Ovary (tissue), 10 donors: ENCODE measurements at places on chromosomes 7 and 10.

- H3K4me1 ChIP-seq = no peaks in the 10 kb centered on the region
- no peak overlapping the region for H3K27ac ChIP-seq
- no peak for DNase-seq
Observed at GRCh38 chr7:38142736-38143135, 35.3 kb upstream of the STARD3NL start.

- H3K4me1 ChIP-seq = peaks cover 2% of the 10 kb centered on the region
- no peaks in the 10 kb centered on the region for H3K27me3 ChIP-seq
- no peak overlapping the region for H3K27ac ChIP-seq
- H3K36me3 ChIP-seq = no peaks in the 10 kb centered on the region
Observed at GRCh38 chr10:60777696-60778213, 523 bp upstream of the CDK1 start.

- no peak for DNase-seq
- no peak overlapping the region for H3K27ac ChIP-seq
Observed at GRCh38 chr7:24732646-24733413, 24.4 kb downstream of the GSDME start.

DNA sequence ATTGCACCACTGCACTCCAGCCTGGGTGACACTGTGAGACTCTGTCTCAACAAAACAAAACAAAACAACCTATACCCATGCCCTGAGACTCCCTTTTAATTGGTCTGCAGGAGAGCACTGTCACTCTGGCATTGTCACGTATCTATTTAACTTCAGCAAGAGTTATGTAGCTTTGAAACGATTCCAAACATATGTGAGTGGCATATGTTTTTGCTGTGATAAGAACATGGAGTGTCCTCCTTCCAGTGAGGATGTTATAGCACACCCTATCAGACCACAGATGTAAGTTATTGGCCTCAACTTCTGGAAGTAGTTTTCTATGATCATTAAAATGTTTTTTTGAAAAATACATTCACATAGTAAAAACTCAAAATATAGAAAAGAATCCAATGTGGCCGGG is 15.5 kb upstream of the DNAJC12 start:
- no peak for DNase-seq
- H3K4me3 ChIP-seq = no peak overlapping the region
- H3K27me3 ChIP-seq = no peaks in the 10 kb centered on the region
- peaks cover 1% of the 10 kb centered on the region for H3K4me1 ChIP-seq
- H3K27ac ChIP-seq = no peak overlapping the region

DNA sequence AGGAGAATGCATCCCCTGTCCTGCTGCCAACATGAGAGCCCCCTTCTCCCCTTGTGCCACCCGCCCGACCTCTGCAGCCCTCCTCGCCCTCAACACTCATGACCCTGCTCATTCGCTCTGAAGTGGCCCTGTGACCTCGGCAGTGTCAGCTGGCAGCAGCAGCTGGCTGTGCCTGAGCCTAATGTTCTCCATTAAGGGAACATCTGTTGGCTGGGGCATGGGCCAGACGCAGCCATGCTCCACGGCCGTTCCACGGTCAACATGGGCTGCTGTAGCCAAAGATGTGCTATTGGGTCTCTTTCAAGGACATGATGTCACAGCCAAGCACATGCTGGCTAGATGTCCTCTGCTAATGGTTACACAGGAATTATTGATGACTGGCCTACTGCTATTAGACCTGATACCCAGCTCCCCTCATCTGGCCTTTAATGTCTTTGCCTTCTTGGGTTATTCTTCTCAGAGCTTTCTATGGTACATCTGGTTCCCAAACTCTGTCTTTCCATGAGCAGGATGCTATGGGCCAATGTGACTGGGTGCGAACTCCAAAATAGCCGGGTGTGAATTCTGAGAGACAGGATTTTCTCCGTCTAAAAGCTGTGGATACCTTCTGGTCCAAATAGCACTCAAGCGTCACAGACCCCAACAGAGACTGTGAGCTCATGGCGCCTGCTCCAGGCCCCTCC is 22.4 kb downstream of the ADCYAP1R1 start:
- H3K36me3 ChIP-seq = no peaks in the 10 kb centered on the region
- no peak overlapping the region for H3K4me3 ChIP-seq
- H3K27me3 ChIP-seq = no peaks in the 10 kb centered on the region

- H3K36me3 ChIP-seq = no peaks in the 10 kb centered on the region
- H3K27me3 ChIP-seq = no peaks in the 10 kb centered on the region
- peak overlapping the region; percentile 26 for H3K27ac ChIP-seq
- H3K4me3 ChIP-seq = no peak overlapping the region
- peaks cover 2% of the 10 kb centered on the region for H3K4me1 ChIP-seq
Observed at GRCh38 chr7:101891936-101892640, 74.7 kb downstream of the CUX1 start.

DNA sequence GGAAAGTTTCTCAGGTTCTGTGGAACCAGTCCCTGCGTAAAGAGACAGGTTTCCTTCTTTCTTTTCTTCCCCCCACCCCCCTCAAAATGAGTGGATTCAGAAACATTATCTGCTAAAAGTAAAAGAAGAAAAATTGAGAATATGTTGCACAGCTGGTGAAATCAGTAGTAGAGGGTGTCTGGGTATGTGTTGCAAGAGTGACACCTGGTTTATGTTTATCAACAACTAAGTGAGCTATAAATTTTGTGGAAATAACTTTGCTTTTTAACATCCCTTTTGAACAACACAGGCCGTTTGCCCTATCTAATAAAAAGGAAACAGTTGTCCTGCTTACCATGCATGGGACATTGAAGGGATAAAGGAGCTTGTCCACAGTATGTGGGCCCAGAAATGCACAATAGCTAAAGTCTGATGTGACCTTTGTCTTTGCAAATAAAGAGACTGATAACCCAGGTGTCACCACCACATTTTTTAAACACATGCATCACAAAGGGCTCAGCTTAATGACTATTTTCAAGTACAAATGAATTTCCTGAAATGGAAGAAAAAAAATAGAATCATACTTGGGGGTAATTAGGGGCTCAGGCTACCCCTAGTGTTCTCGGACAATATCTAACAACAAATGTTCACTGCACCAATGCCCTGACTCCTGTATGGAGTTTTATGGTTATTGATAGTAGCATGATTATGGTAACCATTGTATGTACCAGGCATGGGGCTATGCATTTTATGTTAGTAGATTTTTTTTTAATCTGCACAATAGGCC is 221.7 kb upstream of the TCF7L2 start:
- H3K4me3 ChIP-seq = no peak overlapping the region
- no peaks in the 10 kb centered on the region for H3K27me3 ChIP-seq
- no peaks in the 10 kb centered on the region for H3K36me3 ChIP-seq
- DNase-seq = no peak
- H3K27ac ChIP-seq = no peak overlapping the region
- peaks cover 6% of the 10 kb centered on the region for H3K4me1 ChIP-seq

GRCh38 chr7:138770904-138771303 is 26.9 kb upstream of the TMEM213 start:
- no peak overlapping the region for H3K4me3 ChIP-seq
- no peaks in the 10 kb centered on the region for H3K27me3 ChIP-seq
- DNase-seq = no peak
- H3K36me3 ChIP-seq = no peaks in the 10 kb centered on the region

DNA sequence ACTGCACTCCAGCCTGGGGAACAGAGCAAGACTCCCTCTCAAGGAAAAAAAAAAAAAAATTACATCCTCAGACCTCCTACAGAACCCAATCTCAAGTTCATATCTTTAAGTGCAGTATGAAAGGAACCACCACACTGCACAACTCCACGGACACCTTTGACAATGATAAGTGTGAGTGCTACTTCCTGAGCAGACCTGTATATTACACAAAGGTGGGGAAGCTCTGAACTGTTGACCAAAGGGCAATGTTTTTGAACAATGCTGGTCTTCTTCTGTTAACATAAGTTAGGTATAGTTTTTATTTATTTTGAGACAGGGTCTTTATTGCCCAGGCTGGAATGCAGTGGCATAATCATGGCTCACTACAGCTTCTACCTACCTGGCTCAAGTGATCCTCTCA is 54.1 kb upstream of the RNF148 start:
- H3K27ac ChIP-seq = no peak overlapping the region
- H3K27me3 ChIP-seq = no peaks in the 10 kb centered on the region
- no peaks in the 10 kb centered on the region for H3K36me3 ChIP-seq
- H3K4me3 ChIP-seq = no peak overlapping the region

- no peak overlapping the region for H3K4me3 ChIP-seq
- H3K36me3 ChIP-seq = no peaks in the 10 kb centered on the region
- H3K27me3 ChIP-seq = no peaks in the 10 kb centered on the region
- H3K4me1 ChIP-seq = peaks cover 9% of the 10 kb centered on the region
- DNase-seq = no peak
- H3K27ac ChIP-seq = no peak overlapping the region
Observed at GRCh38 chr10:50504389-50504788, 119.4 kb downstream of the SGMS1 start.

DNA sequence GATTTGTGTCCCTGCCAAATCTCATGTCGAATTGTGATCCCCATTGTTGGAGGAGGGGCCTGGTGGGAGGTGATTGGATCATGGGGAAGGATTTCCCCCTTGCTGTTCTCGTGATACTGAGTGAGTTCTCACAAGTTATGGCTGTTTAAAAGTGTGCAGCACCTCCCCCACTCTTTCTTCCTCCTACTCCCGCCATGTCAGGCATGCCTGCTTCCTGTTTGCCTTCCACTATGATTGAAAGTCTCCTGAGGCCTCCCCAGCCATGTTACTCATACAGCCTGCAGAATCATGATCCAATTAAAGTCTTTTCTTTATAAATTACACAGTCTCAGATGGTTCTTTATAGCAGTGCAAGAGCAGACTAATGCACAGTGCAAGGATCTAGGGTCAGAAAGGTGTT is 75.4 kb downstream of the CALD1 start:
- no peak overlapping the region for H3K27ac ChIP-seq
- no peaks in the 10 kb centered on the region for H3K27me3 ChIP-seq
- no peak for DNase-seq
- H3K4me1 ChIP-seq = peaks cover 35% of the 10 kb centered on the region
- no peaks in the 10 kb centered on the region for H3K36me3 ChIP-seq
- H3K4me3 ChIP-seq = no peak overlapping the region

- no peaks in the 10 kb centered on the region for H3K4me1 ChIP-seq
- no peaks in the 10 kb centered on the region for H3K27me3 ChIP-seq
- H3K27ac ChIP-seq = no peak overlapping the region
Observed at GRCh38 chr10:30227481-30227880, 121.6 kb downstream of the MTPAP start.

- H3K4me1 ChIP-seq = peaks cover 13% of the 10 kb centered on the region
- no peaks in the 10 kb centered on the region for H3K27me3 ChIP-seq
- peak; percentile 61 for DNase-seq
- no peak overlapping the region for H3K4me3 ChIP-seq
Observed at GRCh38 chr10:75495434-75496190, 64.2 kb downstream of the LRMDA start.
